ENCODE measurements at places on chromosomes 11 and 22.

DNA sequence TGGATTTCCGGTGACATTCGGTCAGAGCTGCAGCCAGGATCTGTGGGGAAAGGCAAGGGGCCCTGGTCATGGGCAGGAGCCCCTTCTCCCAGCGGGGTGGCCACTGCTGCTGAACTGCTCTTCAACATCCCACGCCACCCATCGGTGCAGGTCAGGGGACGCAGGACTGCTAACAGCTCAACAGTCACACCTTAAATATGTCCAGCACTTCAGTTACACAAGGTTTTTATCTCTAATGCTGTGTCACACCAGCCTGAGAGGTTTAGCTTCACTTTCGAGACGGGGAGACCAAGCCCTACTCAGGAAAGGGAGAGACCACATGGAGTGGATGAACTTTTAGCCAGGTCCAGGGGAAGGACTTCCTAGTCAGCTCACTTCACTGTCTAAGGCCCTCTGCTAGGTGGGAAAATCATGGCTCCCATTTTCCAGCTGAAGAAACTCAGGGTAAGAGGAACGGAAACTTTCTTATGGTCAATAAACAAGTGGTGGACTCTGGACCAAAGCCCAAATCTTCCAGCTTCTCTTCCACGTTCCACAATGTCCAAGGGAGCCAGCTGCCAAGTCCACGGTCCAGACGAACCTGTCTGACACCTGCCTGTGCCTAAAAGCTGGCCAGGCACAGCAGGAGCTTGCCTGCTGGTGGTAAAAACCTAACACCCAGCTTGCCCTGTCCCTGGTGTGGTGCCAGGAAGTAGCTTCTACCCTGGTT lies 21.0 kb upstream of the CHADL start:
- no peak for DNase-seq

DNA sequence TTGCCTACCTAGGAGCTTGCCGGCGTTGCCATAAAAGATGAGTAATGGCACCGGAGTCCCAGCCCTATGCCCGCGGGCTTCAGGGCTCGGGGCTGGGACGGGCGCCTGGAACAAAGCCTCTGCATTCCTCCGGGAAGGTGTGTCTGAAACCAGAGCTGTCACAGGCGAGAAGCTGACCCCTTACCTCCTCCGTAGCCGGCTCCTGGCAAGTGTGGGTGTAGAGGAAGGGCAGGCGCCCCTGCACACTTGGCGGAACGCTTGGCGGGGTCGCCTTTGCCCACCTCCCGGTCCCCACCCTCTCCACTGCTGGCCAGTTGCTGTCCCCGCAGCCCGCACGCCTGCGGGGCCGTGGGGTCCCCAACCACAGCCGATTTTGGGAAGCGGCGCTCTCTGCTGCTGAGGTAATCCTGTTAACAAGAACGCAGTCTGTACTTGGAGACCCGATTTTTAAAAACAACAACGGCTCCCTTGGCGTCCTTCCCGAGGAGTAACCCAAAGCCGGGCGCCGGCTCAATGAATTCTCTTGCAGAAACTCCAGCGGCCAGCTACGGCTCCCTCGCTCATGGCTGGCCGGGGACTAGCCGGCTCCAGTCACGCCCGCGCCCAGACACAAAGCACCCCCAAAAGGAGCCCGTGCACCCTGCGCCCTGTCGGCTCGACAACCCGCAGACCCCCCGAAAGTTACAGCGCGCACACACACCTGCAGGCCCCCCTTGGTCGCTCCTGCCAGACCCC lies 89.2 kb downstream of the PLEKHA7 start:
- peak; percentile 61 for DNase-seq

GRCh38 chr11:131895865-131896264 lies 525.5 kb downstream of the NTM start:
- no peak for DNase-seq

DNA sequence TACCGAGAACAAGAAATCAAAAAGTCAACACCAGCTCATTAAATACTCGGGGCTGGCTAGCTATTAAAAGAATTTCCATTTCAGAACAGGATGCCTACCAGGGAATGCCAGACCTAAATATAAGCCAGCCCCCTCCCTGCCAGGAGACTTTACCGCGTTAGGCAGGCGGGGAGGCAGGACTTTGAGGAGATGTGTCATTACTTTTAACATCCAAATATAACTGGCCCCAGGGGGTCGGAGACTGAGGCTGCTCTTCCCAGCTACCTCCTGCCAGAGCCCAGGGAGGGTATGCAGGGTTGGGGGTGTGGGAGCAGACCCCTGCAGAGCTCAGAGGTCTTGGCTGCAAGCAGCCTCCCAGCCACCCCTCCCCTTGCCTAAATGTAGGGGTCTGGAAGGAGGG lies 183.5 kb downstream of the DSCAML1 start:
- DNase-seq: no peak

DNA sequence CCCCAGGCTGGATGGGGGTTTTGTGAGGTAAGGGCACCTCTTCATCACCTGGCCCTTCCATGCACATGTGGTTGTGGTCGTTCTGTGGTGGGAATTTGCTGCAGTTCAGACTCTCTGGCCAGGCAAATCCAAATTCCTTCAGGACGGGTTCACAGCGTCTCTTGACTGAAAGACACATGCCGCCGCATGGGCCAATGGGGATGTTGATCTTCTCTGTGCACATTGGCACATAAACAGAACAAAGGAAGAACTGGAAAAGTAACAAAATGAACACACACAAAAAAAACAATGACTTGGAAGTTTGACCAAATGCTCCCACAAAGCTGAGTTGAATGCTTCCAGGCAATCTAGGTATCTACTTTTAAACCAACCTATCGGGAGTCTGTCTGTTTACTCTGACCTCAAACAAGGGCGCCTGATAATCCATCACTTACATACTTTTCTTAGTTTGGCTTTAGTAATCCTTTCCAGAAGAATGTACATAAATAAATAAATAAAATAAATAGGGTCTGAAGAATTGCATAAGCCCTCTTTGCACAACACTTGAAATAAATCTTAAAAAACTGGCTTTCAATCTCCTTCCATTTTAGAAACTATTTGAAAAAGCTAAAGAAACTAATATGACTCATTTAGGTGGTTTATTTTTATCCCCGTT lies 2.8 kb downstream of the FZD4 start:
- DNase-seq: peak; percentile 74

DNA sequence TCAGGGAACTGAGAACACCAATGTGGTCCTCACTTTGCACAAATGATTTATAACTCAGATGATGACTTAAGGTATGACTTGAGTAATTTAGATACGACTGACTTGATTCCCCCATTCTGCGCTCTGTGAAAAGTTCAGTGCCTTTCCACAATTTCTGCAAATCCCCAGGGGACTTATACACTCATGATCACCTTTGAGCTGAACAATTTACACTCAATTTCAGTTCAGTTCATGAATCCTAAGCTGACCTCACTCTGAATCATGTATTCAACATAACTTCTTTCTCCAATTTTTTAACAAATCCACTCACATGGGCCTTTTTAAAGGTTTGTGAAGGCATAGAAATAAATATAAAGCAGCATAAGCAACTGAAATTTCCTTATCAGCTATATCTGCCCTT lies 274.2 kb downstream of the FAM76B start:
- no peak for DNase-seq

DNA sequence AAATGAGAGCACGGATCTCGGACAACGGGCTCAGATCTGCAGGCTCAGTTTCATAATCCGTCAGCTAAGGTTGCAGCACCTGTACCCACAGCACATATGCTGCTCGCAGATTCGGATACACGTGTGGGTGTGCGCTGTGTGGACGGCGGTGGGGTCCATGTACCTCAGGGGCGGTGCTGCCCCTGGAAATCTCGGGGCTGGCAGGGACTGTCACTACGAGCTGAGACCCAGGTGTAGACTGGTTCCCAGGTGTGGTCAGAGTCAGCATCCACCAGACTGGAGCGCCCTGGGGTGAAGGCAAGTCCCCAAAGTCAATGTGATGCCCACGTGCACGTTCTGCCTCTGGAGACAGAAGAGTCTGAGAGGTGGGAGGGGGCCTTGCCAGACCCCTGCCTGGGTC lies 989.3 kb downstream of the BRD1 start:
- no peak for DNase-seq

GRCh38 chr11:27239305-27239942 lies 123.6 kb downstream of the CCDC34 start:
- DNase-seq: peak; percentile 84

- DNase-seq: peak; percentile 11
Measured at GRCh38 chr22:17845790-17846189, 71.5 kb upstream of the BID start.

- no peak for DNase-seq
Measured at GRCh38 chr11:121544956-121545355, 92.2 kb upstream of the SORL1-AS1 start.

DNA sequence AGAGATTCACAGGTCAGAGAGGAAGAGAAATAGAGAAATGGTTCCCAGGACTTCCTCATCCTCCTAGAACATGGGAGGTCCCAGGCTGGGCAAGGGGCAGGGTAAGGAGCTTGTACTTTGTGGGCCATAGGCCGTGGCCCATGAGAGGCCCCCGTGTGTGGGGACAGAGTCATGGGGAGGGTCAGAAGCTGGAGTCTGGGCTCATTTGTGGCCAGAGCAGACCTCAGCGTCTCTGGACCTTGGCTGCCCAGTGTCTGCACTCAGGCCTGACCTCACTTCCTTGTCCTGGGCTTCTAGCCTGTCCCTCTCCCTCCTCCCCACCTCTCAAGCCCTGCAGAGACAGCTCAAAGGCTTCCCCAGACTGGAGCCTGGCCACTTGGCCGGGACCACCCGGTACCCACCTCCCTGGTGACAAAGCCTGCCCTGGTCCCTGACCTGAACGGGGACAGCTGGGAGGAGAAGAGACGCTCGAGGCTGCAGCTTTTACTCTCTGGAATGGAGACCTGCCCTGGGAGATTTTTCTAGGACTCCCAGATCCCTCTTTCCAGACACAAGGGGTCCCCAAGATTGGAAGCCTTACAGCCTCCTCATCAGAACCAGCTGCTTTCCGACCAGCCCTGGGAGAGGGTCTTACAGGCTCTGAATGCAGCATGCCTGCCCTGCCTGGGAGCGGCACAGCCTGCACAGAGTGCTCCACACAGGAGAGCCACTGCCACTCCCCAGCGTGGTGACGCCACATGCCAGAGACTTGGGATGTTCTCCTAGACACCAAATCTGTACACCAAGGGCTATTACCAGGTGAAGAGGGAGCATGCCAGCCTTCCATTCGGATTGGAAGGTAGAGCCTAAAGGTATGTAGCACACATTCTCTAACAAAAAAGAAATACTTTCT lies 569.0 kb upstream of the B3GAT1 start:
- DNase-seq: no peak

GRCh38 chr11:60221692-60222091 lies 21.2 kb downstream of the MS4A4E start:
- no peak for DNase-seq

DNA sequence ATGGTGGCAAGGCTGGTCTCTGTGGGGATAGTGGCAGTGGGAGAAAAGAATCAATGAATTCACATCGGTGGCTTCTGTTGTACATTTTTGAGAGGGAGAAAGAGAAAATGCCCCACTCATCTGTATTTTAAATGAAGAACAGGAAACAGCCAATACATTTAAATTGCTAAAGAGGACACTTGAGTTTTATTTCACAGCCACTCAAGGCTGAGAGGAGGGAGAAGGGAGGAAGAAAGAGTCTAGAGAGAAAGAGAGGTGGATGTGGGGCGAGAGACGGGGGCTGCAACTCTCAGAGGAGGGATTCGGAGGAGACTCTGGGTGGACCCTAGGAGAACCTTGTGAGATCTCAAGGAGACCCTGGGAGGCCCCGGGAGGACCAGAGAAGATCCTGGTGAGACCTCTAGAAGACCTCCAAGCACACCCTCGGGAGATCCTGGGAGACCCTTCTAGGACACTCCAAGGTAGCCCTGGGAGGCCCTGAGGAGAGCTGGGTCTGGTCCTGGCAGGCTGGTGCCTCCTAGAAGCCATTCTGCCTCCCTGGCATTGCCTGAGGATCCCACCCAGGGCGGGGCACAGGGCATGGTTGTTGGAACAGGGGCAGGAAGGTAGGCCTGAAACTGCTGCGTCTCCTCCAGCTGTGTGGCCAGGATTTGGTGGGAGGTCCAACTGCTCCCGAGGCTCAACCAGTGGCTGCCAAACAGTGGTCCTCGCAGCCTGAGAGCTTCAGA lies 91.0 kb upstream of the SHISAL1 start:
- no peak for DNase-seq

- no peak for DNase-seq
Measured at GRCh38 chr11:75836417-75836816, 21.4 kb downstream of the UVRAG start.

DNA sequence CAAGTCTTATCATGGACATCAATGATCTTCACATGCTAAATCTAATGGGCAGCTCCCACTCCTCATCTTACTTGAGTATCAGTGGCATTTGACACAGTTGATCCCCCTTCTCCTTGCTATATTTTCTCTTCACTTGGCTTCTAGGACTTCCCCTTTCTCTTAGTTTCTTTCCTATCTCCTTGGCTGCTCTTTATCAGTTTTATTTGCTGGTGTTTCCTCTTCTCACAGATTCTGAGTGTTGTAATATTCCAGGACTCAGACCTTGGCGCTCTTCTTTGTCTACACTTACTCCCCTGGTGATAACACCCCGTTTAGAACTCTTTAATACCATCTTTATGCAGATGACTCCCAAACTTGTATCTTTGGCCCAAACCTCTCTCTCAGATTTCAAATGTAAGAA lies 33.9 kb upstream of the RASSF10 start:
- DNase-seq: no peak

DNA sequence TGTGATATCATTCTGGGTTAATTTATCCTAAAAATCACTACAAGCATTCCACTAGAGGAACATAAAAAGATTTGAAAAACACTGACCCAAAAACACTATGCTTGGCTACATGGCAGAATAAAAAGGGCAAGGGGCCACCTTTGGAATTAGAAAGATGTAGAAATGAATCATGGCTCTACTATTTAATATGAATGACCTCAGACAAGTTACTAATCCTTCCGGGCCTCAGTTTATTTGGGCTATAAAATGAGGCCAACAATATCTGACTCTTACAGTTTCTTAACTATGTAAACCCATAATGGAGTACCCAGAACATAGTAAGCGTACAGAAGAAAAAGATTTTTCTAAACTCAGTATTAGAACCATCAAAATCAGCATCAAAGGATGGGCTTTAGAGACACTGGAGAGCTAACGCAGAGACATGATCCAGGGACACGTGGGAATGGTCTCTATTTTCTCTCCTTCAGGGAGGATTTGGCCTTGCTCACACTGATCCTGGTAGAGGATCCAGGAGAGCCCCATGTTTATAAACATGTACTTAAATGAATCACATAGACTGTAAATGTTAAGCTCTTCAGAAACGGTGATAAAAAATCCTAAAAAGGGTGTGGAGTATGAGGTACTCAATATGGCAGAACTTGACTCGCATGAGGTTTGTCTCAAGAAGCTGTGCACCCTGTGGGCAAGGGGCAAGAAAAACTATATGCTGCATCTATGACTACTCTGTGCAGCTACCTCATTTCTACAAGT lies 288.4 kb upstream of the PITPNB start:
- DNase-seq: peak; percentile 15

DNA sequence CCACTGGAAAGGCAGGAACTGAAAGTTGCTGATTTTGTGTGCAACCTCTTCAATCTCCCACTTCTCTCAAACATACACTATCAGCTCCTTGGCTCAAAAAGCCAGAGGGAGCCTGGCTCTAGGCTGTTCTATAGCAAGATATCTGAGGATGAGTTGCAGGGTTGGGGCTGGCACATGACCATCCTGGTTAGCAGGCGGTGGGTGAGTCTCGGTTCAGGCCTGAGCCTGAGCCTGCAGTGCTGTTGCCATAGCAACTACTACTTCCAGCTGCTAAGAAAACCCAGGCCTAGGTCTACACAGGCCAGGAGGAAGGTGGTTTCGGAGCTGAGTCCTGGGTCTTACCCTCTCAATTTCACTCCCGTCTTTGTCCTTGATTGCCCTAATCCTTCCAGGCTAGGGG lies 39.0 kb downstream of the CWC15 start:
- DNase-seq: peak; percentile 27
